ENCODE measurements at places on chromosomes 4 and X.

- DNase-seq: no peak
Measured at GRCh38 chr4:43089730-43090129, 197.2 kb downstream of the GRXCR1 start.

GRCh38 chr4:112818594-112818965 lies 181.6 kb downstream of the LARP7 start:
- no peak for DNase-seq

- no peak for DNase-seq
Measured at GRCh38 chrX:71622032-71622575, 3.8 kb upstream of the CXCR3 start.

- DNase-seq: no peak
Measured at GRCh38 chr4:95162867-95163266, 385.9 kb downstream of the UNC5C start.

GRCh38 chr4:61442936-61443335 lies 242.8 kb downstream of the ADGRL3 start:
- no peak for DNase-seq

DNA sequence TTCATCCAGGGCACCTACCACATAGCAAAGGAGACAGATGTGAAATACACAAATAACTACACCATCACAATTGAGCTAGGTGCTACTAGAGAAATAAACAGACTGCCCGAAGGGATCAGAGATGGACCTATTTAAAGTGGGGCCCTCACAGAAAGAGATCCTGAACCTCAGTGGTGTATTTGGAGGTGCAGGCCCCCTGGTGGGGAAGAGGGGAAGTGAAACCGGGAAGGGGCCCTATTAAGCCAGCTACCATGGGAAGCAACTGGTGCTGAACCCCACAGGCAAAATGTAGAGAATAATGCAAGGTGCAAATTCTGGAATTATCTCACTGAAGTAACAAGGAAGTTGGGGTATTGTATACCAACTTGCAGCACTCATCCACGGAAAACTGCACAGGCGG lies 78.6 kb upstream of the FAM9A start:
- DNase-seq: no peak

- DNase-seq: no peak
Measured at GRCh38 chrX:37754516-37754915, 25.3 kb upstream of the CYBB start.

DNA sequence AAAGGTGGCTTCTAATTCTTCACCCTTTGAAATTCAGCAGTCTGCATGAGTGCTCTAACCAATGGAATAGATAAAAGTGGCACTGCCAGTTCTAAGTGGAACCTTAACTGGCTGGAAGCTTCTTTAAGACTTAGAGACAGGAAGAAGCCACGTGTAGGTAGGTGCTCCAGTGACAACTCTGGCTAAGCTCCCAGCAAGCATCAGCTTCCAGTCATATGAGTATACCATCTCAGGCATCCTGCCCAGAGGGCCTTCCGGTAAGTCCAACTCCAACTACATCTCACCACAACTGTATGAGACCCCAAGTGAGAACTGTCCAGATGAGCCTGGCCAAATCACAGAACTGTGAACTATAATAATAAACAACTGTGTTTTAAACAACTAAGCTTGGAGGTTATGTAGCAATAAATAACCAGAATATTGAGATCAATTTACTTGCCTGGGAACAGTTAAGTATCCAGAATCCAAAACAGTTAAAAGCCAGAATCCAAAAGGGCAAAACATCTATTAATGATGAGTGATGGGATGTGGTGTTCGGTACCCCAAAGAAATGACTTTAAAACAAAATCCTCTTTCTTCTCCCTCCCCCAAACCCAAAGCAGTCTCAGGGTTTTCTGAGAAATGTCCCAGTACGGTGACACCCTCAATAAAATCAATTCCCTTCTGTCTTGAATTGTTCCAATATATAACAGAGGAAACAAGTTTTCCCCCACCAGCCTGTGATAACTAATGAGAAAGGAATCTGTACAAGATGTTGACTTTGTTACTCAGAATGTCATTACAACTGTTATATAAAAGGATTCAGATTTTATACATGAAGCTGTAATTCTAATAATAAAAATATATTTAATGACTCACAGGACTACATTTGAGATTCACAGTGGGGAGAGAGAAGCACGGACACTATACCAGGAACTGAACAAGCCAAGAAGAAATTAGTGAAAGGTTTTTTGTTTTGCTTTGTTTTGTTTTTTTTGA lies 4.2 kb downstream of the TSPAN5 start:
- no peak for DNase-seq

- DNase-seq: no peak
Measured at GRCh38 chr4:114272226-114272625, 292.8 kb upstream of the ARSJ start.

DNA sequence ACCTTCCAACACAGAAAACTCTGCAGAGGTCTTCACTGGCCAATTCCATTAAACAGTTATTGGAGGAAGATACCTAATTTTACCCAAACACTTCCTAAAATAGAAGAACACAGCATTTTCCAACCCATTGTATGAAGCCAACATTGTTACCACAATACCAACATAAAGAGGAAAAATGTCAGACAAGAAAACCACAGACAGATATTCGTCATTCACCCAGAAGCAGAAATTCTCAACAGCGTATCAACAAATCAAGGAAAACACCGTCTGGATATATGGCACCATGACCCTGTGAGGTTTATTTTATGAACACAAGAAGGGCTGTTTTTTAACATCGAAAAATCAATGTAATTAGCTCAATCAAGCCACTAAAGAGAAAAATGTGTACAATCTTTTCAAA lies 255.6 kb downstream of the ASMT start:
- no peak for DNase-seq

- no peak for DNase-seq
Measured at GRCh38 chrX:49278081-49278480, 8.5 kb downstream of the PPP1R3F start.

- no peak for DNase-seq
Measured at GRCh38 chr4:182143086-182143821, 99.9 kb upstream of the TENM3 start.

DNA sequence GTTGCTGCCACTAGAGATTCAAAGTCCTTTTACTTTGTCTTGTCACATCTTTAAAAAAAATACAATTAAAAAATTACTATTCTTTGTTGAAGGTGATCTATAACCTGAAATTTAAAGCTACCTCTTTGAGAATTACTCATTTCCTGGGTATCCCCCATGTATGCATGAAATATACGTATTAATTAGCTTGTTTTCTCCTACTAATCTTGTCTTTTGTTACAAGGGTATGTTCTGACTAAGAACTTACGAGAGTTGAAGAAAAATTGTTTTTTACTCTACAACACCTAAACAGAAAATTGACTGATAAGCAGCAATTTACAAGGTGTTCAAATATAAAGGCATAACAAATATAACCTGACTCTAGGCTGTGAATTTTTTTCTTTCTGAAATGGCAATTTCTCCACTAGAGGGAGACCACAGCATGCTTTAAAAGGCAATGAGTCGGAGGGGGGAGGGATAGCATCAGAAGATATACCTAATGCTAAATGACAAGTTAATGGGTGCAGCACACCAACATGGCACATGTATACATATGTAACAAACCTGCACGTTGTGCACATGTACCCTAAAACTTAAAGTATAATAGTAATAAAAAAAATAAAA lies 249.6 kb downstream of the OPHN1 start:
- DNase-seq: no peak

GRCh38 chrX:137574102-137574783 lies 8.3 kb downstream of the ZIC3 start:
- DNase-seq: no peak

DNA sequence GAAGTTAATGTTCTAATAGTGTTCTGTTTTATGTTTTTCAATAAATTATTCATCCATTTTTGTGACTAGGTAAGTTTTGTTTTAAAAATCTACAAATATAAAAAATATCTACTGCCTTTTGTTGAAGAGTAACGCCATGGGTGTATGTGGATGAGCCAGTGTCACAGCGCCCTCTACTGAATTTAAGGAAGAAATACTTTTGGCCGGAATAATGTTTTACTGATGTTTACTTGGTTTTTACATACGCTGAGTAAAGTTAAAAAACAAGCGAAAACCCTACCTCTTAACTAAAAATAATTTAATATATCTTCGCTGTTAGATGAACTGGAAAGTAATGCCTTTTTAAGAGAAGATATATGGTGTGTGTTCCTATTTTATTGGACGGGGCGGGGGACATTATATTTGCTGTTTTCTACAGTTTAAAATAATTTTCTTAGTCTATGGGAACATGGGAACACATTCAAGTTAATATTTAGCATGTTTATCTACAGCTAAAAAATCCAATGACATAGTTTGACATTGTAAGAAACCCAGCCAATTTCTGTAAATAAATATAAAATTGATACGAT lies 86.1 kb downstream of the CPE start:
- peak; percentile 0 for DNase-seq

- no peak for DNase-seq
Measured at GRCh38 chrX:2696698-2697215, 5.7 kb downstream of the CD99 start.

DNA sequence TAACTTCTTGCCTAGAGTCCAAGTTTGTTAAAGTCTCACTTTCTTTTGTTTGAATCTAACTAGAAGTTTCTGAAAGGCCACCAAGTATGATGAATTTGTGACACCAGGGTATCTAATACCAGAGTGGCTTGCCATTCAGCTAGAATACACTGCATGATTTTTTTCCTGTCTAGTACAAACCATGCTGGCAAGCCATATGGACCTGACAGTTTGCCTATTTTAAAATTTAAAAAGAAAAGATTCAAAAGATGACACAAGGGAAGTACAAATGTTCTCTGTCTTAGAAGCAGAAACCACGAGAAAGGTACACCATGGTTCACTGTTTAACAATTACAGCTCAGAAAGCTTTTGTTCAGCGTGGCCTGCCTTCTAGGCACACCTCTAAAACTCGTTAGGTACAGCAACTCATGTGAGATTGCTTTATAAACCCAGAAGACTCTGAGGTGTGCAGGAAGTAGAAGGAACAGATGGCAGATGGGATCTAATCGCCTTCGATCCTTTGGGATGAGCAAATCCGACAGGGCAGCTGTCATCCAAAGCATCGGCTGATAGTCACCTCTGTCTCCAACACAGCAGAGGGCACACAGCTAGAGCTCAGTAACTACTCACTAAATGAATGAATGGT lies 35.4 kb upstream of the CENPU start:
- no peak for DNase-seq

- no peak for DNase-seq
Measured at GRCh38 chrX:1397441-1398270, 5.7 kb upstream of the SLC25A6 start.

DNA sequence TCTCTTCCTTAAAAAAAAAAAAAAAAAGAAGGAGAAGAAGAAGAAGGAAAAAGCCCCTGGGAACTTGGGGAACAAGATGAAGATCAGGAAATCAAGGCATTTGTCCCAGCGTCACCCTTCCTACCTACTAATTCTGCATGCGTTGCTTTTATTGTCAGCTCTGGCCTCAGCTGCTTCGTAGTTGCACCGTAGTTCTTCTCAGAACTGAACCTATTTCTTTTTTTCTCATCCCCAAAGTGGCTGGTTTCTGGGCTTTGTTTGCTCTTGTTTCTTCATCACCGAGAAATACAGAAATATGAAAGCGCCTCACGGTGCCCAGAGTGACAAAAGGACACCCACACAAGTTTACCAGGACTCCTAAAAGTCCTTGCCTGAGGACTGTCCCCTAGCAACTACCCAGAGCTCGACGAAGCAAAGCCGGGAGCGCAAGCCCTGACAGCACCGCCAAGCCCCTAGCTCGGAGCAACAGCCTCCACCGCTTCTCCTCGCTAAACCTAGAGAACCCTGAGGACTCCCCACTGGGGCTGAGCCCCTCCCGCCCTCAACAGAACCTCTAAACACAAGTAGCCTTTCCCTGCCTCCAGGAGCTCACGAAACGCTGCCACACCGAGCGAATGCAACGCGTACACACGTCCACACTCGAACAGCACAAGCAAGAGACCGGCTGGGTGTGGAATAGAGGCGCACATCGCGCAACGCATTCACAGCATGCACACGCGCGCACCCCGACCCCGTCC lies 710 bp downstream of the PRKG2 start:
- no peak for DNase-seq

DNA sequence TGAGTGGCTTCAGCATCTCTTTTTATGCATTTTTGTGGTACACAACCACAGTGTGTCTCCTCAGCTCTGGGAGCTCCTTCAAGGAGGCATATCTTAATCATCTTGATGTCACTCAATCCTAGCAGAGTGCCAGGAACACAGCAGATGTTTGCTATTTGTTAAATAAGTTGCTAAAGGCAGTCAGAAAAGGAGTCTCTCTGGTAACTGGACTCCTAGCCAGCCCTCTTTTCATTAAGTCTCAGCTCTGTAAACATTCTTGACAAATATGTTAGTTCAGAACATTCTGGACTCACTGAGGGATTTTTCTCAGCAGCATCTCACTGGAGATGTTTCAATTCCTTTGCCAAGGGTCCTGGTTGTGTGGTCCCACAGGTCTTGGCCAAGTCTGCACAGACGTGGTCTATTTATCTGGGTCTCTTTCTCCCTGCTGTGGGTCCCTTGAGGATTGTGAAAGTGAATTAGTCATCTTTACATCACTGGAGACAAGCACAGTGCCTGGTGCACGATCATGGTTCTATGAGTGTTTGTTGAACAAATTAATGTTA lies 20.3 kb upstream of the FAM9C start:
- DNase-seq: no peak

DNA sequence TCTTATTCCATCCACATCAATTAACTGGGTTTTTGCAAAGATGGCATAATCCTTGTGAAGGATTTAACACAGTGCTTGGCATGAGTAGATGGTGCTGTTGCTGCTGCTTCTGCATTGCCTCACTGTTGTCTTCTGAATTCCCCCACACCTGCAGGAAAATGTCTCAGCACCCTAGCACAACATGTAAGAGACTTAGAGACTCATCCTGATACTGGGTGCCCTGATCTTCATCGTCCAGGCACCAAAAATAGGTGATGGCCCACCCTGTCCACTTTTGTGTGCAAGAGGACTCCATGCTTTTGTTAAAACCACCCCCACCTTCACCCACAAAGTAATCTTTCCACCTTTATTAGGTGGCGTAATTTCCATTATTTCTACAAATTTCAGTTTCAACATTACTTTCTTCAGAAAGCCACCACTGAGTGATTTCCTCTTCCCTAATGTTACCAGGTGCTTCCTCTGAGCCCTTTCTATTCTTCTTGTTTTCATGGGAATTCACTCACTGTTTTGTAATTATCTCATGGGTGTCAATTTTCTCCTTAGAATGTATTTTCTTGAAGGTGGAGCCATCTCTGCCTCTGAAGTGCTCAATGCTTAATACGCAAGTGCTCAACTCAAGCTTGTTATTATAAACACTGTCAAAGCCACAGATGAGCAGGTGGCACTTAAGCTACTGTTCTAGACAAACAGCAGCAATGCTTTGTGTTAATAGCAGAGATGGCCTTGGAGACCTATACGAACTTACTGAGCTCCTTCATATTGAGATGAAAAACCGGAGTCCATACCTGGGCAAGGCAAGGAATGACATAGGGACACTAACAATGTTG lies 89.5 kb downstream of the HS3ST1 start:
- DNase-seq: no peak

GRCh38 chr4:26386386-26386785 lies 65.6 kb downstream of the RBPJ start:
- DNase-seq: no peak

DNA sequence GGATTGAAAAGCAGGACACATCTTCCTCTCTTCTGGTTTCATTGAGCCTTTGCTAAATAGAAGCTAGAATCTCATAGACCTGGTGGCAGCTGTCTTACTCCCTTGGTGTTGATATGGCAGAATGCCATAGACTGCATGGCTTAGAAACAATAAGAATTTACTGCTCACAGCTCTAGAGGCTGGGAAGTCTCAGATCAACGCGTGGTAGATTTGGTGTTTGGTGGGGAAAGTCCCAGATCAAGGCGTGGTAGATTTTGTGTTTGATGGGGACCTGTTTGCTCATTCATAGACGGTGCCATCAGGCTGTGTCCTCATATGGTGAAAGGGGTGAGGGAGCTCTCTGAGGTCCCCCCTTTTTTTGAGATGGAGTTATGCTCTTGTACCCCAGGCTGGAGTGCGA lies 57.6 kb upstream of the PPP2R3B start:
- no peak for DNase-seq

Data from KG1 (cell line).